ENCODE measurements at places on chromosomes 5 and 9.

DNA sequence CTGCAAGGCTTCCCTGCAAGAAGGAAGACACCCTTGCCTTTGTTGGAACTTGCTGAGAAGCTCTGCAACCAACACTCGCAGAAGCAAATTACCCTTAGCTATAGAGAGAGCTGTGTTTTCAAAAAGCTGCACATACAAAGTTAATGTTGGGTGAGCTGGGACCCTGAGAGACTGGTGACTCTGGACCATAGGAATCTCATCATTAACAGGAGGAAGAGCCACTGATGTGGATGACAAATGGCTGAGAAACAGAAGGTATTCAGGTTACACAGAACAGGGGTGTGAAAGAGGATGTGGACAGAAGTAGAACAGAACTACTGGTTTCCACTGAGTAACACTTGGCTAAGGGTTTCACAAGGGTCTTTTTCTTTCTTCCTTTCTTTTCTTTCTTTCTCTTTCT lies 493.5 kb downstream of the IRX1 start:
- no peak for DNase-seq

GRCh38 chr5:65395526-65396155 lies 86.1 kb downstream of the ADAMTS6 start:
- no peak for DNase-seq

DNA sequence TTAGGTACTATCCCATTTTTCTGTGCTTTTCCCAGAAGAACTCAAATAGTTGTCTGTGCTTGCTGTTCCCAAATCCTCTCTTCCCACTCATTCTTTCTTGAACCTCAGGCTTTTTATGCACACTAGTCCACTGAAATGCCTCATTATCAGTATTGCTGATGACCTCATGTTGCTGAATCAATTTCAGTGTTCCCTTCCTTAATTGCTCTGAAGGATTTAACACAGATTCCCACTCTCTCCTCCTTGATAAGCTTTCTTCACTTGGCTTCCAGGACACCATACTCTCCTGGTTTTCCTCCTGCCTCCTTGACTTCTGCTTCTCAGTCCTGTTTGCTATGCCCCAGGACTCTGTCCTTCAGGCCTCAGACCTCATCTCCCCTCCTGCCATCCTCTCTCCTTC lies 298.5 kb downstream of the ARHGAP26 start:
- DNase-seq, result no peak

- no peak for DNase-seq
These were observed 9.9 kb downstream of the ZNF618 start for GRCh38 chr9:113886026-113886369.

DNA sequence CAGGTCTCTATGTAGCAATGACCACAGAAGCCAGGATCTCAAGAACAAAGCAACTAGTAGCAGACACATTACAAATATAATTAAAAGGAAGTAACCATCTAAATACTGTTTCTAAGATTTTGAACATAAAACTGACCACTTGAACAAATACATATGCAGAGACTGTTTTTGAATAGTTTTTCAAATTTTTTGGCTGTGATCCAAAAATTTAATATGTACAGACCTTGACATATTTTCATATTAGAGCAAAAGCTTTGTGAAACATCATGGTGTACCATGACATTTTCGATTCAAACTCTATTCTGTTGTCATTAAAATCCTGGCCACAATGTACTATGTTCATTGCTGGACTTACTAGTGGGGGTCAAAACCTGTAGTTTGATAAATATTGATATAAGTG lies 126.5 kb downstream of the NUDT12 start:
- DNase-seq, result no peak

GRCh38 chr9:129197978-129198318 lies 19.9 kb upstream of the IER5L start:
- DNase-seq, result no peak

DNA sequence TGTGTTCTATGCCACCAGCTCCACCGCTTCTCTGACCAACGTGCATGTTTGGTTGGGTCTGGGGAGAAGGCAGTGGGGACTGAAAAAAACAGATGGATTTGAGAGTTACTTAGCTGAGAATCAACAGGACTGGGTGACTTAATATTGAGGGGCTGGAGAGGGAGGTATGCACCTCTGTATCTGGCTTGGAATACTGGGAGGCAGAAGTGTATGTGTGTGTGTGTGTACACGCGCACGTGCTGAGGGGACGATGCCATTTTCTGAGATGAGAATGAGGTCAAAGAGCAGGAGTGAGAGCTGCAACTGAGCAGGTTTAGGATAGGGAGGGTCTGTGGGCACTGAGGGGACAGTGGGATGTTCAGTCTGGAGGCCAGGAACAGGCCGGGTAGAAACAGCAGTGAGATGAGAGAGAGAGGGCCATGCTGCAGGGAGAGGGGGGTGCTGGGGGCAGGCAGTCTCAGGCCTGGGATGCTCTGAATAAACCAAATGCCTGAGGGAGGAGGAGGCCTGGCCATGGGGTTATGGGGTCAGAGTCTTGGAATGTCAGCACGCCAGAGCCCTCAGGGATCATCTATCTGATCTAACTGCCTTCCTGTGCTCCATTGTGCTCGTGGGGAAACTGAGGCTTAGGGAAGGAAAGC lies 14.0 kb downstream of the PDGFRB start:
- DNase-seq, result no peak

DNA sequence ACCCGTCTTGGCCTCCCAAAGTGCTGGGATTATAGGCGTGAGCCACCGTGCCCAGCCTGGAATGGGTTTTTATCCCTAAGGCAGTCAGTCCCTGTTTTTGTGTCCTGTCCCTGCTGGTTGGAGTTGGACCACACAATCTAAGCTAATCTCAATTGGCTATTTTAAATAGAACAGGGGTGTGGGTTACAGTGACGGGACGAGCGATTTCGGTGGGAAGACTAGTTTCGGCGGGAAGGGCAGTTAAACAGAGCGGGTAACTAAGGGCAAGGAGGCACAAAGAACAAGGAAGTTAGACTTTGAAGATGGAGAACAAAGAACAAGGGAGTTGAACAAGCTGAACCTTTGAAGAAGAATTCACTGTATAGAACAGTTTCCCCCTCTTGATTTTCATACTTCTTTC lies 1.4 kb downstream of the GTF3C5 start:
- DNase-seq, result no peak

GRCh38 chr5:134149571-134150303 lies 27.0 kb downstream of the SKP1 start:
- peak; percentile 63 for DNase-seq

DNA sequence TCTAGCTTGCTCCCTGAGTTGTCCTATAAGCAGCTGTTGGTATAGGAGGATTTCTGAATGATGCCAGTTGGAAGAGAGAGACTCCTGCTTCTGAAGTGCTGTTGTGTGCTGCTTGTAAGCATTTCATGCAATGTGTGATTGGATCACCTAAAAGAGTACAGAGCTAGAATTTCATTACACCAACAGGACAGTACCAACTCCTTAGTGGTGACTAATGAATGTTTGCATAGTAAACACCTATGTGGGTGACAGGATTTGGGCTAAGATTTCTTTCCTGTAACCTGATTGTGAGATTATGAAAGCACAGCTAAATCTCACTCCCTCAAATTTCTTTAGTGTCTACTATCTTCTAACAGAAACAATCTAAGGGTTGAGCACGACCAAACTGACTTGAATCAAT lies 67.0 kb downstream of the GCNT1 start:
- DNase-seq, result no peak

GRCh38 chr5:154447089-154447725 lies 1.4 kb downstream of the SAP30L start:
- DNase-seq, result no peak

DNA sequence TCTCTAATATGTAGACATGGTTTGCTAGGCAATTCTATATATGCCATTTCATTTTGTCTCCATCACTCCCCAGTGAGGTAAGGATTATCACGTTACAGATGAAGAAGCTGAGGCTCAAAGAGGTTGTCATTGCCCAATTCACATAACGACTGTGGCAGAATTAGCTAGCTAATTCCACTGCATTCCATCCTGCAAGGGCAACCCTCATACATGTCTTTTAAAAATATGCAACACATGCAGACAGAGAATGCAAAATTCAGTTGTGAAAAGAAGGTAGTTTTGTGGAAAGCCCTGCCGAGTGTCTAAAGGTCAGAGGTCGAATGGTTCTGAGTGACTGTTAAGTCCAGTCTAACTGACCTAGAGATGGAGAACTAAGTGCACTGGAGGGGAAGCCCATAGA lies 219.2 kb downstream of the PAPPA start:
- DNase-seq, result no peak

DNA sequence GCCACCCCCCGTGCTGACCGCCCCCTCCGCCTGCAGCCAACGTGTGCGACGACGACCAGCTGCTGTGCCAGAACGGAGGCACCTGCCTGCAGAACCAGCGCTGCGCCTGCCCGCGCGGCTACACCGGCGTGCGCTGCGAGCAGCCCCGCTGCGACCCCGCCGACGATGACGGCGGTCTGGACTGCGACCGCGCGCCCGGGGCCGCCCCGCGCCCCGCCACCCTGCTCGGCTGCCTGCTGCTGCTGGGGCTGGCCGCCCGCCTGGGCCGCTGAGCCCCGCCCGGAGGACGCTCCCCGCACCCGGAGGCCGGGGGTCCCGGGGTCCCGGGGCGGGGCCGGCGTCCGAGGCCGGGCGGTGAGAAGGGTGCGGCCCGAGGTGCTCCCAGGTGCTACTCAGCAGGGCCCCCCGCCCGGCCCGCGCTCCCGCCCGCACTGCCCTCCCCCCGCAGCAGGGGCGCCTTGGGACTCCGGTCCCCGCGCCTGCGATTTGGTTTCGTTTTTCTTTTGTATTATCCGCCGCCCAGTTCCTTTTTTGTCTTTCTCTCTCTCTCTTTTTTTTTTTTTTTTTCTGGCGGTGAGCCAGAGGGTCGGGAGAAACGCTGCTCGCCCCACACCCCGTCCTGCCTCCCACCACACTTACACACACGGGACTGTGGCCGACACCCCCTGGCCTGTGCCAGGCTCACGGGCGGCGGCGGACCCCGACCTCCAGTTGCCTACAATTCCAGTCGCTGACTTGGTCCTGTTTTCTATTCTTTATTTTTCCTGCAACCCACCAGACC lies 80.2 kb downstream of the NTNG2 start:
- peak; percentile 81 for DNase-seq
